ENCODE measurements at places on chromosomes 2 and 18.

DNA sequence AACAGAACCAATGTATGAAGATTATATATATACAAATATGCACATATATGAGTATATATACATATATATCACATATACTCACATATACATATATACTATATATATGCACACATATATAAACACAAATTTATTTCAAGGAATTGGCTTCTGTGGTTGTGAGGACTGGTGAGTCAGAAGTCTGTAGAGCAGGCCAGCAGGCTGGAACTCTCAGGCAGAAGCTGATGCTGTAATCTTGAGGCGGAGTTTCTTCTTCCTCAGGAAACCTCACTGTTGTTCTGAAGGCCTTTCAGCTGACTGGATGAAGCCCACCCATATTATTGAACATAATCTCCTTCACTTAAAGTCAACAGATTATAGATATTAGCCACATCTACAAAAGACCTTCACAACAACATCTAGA lies 143.9 kb upstream of the CREB1 start:
- DNase-seq: peak; percentile 83

DNA sequence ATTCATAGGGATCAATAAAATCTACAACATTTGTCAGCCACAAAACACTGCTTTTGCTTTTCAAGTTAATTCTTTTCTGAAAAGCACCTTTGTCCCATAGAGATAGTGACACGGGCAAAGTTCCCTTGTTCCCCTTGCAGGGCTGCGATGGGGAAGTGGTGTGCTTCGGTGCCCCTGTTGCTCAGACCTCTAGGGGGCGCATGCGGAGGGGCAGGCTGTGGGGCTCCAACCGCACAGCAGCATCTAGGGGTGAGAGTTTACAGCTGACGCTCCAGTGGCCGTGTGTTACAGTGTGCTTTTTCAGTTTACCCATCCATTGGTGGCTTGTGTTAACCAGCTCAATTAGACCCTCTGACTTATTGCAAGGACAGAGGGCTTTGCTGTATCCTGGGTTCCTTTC lies 1432.2 kb upstream of the ACVR2A start:
- no peak for DNase-seq

GRCh38 chr18:34999756-35000289 lies 41.4 kb upstream of the MAPRE2 start:
- no peak for DNase-seq

GRCh38 chr2:54012538-54013141 lies 41.8 kb upstream of the PSME4 start:
- no peak for DNase-seq

- DNase-seq: no peak
These were observed 36.2 kb downstream of the ANKRD44 start for GRCh38 chr2:197274349-197274748.

GRCh38 chr2:40138314-40138713 lies 313.6 kb downstream of the SLC8A1 start:
- no peak for DNase-seq

DNA sequence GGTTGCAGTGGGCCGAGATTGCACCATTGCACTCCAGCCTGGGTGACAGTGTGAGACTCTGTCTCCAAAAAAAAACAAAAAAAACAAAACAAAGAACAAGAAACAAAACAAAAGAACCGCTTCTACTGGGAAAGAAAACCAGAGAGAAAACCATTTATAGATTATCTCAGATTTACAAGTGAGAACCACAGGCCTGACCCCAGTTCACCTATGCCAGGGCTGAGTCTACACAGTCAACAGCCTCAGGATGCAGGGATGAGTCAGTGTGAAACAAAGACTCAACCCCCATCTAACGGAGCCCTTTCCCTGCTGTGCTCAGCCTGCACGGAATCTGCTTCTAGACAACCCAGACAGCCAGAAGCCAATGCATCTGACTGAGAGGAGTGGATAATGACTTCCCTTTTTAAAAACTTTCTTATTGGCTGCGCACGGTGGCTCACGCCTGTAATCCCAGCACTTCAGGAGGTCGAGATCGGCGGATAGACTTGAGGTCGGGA lies 25.5 kb upstream of the YWHAQ start:
- DNase-seq: peak; percentile 82

DNA sequence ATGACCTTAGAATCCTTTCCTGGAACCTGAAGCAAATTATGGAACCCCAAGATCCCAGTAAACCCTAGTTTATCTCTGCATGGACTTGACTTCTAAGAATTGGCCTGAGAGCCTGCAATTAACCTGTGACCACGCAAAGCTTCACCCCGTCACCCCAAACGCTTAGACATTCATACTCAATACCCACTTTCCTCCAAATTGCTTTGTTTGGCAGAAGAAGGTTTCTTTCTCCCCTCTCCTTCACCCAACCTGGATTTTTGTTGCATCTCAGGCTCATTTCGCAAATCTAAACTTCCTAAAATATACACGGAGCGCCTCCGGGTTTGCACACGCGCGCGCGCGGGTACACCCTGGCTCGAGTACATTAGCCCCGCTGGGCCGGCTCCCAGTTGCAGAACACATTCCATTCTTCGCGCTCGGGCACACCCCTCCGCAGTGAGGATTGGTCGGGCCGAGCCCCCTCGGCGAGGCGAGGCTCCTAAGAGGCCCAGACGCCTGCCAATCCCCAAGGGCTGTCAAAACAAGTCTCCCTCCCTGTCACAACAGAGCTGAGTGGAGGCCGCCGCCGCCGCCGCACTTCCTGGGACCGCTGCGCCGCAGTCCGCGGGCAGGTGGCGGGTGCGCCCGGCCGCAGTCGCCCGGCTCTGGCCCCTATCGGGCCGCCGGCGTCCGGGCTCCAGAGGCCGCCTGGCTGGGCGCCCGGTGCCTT lies at the start of gene PLCL1:
Gene PLCL1, plus strand, starts transcription at position 545 of the 709 bp plus-strand sequence.
- DNase-seq: peak; percentile 93

GRCh38 chr18:50527636-50528307 lies 32.1 kb upstream of the MAPK4 start:
- no peak for DNase-seq

GRCh38 chr18:14930076-14930475 lies 182.1 kb downstream of the ANKRD30B start:
- DNase-seq: no peak

- peak; percentile 70 for DNase-seq
These were observed 94.1 kb downstream of the AAK1 start for GRCh38 chr2:69549421-69549820.

DNA sequence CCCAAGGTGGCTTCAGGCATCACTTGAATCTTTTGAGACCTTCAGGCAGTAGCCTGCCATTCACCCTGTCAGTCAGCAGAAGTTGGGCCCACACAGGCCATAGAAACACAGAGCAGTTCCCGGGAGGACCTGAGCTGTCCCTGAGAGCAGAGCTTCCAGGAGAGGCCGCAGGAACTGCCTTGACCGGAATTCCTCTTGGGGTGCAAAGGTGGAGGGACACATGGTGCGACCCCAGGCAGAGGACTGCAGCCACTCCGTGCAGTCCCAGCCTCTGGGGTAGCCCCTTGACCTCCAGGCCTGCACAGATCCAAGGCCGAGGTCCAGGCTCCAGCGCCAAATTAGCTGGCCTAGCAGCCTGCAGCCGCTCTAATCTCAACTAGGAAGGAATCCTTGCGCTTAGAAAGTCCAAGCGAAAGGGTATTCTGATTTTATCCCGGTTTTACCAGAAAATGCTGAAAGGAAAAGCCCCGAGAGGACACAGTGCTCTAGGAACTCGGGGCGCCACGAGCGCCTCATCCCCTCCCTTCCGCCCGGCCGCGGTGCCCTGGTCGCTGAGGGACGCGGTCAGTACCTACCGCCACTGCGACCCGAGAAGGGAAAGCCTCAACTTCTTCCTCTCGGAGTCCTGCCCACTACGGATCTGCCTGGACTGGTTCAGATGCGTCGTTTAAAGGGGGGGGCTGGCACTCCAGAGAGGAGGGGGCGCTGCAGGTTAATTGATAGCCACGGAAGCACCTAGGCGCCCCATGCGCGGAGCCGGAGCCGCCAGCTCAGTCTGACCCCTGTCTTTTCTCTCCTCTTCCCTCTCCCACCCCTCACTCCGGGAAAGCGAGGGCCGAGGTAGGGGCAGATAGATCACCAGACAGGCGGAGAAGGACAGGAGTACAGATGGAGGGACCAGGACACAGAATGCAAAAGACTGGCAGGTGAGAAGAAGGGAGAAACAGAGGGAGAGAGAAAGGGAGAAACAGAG lies 5.4 kb downstream of the SIX2 start:
- no peak for DNase-seq

- DNase-seq: no peak
These were observed 51.6 kb upstream of the PLA2R1 start for GRCh38 chr2:160114020-160114419.

- peak; percentile 49 for DNase-seq
These were observed 5.9 kb upstream of the TCF4 start for GRCh38 chr18:55593888-55594287.

GRCh38 chr2:64750817-64751285 lies 97.1 kb upstream of the SERTAD2 start:
- DNase-seq: peak; percentile 100

DNA sequence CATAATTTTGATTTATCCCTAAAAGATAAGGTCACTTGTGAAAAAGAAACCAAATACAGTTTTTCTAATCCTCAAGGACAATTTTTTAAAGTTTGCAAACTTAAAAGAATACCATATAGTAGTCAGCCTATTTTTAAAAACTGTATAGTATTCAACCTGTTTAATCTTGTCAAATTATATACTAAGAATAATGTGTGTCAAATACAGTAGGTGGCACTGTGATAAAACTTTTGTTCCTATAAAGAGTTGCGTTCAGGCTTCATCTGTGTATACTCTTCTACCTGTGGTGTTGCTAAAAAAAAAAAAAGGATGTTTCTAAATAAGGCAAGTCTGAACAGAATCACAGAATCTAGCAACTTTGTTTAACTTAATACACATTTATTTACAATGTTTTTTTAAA lies 68.6 kb downstream of the CCDC138 start:
- DNase-seq: peak; percentile 26

DNA sequence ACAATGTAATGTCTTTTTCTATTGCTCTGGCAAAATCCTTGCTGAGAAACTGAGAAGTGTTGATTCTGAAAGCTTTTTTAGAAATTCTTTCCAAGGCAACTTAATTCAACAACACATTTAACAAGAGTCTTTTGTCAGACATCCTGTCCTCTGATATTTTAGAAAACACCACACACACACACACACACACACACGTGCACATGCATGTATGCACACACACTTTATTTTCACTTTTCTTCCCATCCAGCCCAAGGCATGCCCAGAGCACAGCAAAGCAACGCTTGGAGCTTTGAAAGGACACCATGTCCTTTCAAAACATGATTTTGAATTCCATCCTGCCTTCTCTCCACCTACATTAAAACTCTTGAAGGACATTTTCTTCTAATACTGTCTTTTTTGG lies 116.1 kb downstream of the ATL2 start:
- no peak for DNase-seq

GRCh38 chr2:117199511-117199910 lies 615.0 kb upstream of the DDX18 start:
- DNase-seq: no peak

DNA sequence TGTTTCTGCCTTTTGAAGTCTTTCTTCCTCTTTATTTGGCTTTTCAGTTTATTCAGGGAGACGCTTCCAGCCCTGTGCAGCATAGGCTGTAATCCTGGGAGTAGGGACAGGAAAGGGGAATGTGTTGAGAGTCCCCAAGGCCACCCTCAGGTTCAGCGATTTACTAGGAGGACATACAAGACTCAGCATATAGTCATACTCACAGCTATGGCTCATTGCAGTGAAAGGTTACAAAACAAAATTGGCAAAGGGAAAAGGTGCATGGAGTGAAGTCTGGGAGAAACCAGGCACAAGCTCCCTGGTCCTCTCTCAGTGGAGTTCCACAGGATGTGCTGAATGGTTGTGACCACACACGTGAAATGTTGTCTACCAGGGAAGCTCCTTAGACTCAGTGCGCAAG lies 49.6 kb upstream of the ZNF638 start:
- peak; percentile 6 for DNase-seq

DNA sequence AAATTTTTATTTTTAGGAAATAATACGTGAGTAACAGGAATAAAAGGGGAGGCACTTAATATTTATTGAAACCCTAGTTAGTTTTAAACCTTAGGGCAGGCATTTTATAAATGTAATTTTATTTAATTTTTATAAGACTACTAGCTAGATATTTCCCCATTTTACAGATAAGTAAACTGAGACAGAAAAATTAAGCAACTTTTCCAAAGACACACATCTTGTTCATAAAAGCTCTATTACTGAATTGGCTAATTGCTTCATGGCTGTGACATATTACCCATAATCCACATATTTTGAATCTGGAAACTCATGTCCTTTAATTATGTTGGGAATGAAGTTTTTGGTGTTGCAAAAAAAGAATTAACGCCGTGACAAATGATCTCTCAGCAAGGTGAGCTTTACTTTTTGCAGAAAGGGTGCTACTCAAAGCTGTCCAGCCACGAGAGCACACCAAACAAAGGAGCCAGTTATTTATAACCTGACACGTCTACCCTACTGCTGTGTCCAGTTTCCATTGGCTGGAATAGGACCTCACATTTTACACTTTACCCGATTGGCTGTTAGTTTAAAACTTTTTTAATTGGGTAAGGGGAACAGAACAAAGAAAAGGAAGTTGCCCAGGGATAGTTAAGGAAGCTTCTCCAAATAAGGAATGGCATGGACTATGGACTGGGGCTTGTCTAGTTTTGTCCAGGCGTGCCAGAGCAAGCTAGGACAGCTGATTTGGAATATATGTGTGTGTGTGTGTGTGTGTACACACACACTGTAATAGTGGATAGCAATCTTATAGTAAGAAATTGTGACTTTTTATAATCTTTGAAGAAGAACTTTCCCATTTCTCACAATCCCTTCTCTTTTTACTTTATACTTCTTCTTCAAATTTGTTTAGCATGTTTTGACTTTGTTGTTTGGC lies 54.2 kb downstream of the COMMD1 start:
- DNase-seq: no peak

GRCh38 chr2:160674146-160674750 lies 180.6 kb upstream of the RBMS1 start:
- peak; percentile 28 for DNase-seq

DNA sequence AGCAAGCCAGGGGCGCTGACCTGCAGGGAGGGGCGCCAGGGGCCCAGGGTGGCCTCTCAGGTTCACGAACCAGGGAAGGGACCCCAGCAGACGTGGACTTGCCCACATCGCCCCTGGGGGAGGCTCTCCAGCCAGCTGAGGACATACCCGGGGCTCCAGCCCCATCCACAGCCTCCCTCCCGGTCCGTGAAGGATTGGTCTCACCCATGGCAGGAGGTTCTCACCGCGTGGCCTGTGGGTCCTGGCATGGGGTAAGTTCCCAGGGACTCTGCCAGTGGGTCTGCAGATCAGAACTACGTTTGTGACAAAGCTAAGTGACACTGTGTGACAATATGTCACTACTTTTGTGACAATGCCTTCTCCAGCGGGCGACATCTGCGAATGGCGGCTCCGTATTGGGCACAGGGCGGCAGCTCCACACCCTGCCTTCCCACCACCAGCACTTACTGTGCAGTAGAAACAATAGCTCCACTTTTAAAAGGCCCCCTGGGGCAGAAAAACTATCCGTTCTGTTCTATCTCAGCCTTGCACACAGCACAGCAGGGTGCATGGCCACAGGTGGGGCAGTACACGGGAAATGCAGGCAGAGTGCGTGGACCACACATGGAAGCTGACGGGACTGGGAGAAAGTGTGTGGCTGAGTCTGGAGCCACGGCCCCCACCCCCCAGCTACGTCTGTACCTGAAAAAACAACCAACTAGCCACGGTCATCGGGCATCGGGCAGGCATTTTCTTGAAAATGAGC lies 65.2 kb upstream of the CTDP1 start:
- DNase-seq: no peak

- DNase-seq: no peak
These were observed 42.7 kb upstream of the EVA1A start for GRCh38 chr2:75603477-75603876.
